ENCODE measurements at places on chromosomes 13 and 19.

GRCh38 chr13:65155861-65156260 lies 2074.3 kb downstream of the PCDH9 start:
- no peak for DNase-seq

DNA sequence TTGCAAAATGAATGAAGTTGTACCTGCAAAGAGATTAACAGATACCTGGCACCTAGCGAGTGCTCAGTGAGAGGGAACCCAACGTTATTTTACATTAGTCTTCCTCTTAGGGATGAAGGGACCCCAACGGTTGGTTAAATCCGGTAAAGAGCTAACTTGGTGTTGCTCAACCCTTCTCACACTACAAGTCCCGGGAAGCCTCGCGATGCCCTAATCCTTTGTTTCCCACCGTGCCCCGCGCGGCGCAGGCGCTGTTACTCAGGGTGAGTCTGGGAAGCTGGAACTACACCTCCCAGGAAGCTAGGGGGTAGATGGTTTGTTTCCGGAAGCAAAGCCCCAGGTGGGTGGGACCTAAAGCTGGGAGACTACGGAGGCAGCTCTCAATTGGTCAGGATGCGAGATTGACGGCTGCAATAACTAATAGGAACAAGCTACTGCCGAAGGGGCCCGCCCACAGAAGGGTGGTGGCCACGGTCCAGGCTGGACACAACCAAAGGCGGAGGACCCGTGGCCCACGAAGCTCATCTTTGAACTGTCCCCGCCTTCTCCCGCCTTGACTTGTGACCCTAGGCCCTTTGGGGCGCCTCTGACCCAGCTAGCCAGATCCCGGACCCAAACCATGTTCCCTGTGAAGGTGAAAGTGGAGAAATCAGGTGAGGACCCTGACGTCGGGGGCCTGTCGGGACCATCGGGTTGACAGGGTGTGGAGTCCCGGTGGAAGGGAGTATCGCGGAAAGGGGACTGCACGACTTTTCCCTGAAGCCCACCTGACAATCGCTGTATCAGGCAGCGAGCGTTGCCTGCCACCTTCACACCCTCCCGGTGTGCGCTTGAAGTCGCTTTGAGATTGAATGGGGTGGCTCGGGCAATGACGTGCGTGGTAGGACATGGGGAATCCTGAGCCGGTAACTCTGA lies at the start of gene LIN37:
Gene LIN37 (plus strand): TSS at position 471 of the 915 bp plus-strand sequence. CDS start 149 bp downstream, at position 620.
- peak; percentile 98 for DNase-seq

DNA sequence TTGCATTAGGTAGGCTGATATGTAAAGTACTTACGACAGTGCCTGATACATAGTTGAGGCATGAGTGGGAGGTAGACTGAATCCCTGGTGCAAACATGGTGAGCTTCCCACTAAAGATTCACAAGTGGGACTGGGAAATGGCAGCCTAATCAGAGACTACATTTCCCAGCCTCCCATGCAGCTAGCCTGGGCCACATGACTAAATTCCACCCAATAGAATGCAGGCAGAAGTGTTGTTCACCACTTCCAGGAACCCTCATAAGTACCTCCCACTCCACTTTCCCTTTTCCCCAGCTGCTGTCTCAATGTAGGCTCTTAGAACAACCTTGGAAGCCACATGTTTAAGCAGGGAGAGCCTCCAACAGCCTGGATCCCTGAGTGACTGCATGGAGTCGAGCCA lies 104.9 kb downstream of the CACNA1A start:
- no peak for DNase-seq

- DNase-seq, result no peak
Measured at GRCh38 chr13:35804901-35805300, 326.3 kb downstream of the DCLK1 start.

DNA sequence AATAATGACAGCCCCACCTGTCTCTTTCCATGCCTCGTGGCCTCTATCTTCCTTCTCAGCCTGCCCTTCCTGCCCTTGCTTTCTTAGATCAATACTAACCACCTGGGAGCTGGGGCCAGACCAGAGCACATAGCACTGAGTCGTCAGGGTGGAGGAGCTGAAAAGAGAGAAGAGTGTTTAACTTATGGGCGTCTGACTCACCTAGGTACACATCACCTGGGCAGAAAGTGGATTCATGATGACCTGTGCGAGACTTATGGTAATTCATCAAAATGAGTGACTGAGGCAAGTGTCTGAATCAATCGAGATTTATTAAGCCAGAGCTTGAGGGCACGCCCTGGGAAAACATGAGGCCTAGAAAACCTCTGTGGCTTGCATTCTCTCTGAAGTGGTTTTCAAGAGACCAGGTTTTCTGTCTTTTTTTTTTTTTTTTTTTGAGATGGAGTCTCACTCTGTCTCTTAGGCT lies 19.2 kb downstream of the CEACAM6 start:
- DNase-seq, result no peak

GRCh38 chr19:48192750-48193149 lies 22.3 kb downstream of the ZSWIM9 start:
- no peak for DNase-seq

DNA sequence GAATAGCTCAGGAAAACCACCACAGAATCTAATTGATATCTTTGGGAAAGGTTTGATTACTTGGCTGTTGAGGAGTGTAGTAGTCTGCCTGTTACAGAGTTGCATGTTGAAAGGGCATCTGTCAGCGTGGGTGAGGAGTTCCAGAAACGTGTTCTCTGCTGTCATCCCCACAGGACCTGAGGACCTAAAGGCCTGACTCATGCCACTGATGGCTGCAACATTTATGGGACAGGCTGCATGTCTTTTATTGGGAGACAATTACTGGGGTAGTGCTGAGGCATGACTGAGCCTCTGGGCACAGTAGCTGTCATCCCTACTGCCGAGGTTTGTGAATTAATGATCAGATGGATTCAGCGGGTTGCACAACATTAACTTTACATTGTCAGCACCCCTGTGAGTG lies 525.9 kb downstream of the GPC6 start:
- DNase-seq, result no peak

- no peak for DNase-seq
Measured at GRCh38 chr13:20505405-20506366, 20.0 kb downstream of the CRYL1 start.

DNA sequence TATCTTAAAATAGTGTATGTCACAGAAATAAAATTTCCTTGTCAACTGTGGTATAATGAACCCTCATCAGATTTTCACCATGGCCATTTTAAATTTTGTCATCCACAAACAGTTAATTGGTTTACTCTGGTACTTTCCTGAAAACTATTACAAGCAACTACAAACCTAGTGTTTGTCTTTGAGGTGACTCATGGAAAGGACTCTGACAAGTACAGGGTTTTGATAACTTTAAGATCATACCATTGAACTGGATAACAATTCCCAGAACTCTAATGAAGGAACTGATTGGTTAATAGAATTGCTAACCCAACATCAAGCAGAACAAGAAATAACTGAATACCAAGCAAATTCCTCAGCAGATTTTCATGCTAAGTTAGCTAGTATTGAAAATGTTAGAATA lies 237.7 kb upstream of the IPO5 start:
- DNase-seq, result no peak

DNA sequence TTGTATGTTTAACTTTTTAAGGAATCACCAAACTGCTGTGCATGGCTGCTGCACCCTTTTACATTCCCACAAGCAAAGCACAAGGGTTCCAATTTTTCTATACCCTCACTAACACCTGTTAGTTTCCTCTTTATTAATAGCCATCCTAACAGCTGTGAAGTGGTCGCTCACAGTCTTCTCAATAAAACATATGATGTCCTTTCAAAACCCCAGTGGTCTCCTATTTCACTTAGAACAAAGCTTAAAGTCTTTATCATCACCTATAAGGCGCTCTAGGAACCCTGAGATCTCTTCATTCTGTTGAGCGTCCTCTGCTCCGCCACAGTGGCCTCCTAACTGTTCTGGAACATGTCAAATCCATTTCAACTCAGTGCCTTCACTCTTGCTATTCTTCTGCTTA lies 400.5 kb downstream of the KLF12 start:
- DNase-seq, result no peak

- DNase-seq, result peak; percentile 74
Measured at GRCh38 chr19:6753178-6754031, 13.8 kb downstream of the SH2D3A start.

Data from SK-N-MC (cell line).